Activated T-cell treated with anti-CD3 and anti-CD28 coated beads for 4 hours (primary cell): ENCODE measurements at places on chromosomes 2 and 18.

DNA sequence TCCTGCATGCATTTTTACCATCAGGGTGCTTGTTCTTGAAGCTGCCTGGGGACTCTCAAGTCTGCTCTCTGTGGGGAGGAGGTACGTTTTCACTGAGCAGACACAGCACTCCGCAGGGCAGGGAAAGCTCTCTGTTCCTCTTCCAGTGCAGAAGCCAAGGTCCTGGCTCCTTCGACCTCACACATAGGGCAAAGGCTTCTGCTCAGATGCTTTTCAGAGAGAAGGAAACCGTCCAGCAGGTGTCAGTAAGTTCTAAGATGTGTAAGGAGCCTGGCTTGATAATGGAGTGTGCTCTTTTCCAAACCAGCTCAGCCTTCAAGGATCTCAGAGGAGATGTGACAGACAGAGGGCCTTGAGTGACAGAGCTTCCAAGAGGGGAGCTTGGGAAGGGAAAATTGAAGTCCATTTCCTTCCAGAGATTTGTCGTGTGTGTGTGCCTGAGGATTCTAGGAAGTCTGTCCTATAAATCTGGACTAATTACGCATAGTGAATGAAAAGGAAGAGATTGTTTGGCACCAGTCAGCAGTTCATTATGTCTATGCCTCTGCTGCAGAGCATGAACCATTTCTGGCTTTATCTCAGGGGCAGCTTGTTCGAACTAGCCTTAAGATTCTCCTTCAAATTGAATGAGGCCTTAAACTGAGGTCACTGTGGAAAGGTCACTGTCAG is 67.3 kb upstream of the UPP2 start:
- DNase-seq: no peak

GRCh38 chr2:196967116-196967515 is 40.6 kb upstream of the PGAP1 start:
- DNase-seq: no peak

- no peak for DNase-seq
Observed at GRCh38 chr2:238031751-238032150, 29.1 kb upstream of the SCLY start.

DNA sequence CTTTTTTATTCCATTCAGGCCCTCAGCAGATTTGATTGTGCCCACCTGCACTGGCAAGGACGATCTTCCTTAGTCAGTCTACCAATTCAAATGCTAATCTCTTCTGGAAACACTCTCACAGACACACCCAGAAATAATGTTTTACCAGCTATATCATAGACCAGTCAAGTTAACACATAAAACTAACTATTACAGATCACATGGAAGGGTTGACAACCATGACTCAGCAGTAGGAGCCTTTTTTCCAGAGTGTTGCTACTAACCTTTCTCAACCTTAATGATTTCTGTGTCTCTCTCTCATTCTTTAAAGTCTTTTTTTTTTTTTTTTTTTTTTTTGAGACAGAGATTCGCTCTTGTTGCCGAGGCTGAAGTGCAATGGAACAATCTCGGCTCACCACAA is 143.5 kb upstream of the MSH6 start:
- DNase-seq: no peak

DNA sequence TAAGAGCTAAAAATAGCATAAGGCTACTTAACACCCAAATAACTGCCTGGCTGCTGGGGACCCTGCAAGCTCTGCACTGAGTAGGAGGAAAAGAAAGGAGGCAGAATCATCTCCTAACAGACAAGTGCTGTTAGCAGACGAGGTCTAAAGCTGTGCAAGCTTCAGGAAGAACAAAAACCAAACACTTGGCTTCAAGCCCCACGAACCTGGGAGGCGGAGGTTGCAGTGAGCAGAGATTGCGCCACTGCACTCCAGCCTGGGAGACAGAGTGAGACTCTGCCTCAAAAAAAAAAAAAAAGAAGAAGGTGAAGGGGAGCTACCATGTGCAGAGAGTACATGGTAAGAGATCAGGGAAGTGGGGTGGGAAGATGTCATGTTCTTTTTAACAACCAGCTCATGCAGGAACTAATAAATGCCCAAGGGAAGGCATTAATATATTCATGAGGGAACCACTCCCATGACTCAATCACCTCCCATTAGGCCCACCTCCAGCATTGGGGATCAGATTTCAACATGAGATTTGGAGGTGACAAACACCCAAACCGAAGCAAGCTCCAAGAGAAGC is 28.8 kb upstream of the INO80C start:
- DNase-seq: no peak

DNA sequence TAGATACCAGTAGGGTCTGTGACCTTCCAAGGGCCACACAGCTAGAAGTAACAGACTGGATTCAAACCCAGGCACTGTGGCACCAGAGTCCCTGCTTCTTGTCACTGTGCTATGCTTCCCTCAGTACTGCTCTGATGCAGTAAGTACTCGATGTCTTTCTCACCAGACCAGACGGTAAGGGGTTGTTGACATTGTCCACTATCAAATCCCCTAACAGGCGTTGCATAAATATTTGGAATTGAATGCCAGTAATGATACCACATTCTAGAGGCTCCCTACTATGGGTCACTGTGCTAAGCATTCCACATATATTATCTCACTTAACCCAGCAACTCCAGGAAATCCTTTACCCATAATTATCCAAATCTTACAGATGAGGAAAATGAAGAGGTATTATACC is 223.1 kb downstream of the C1D start:
- no peak for DNase-seq

GRCh38 chr2:220192994-220193753 is 565.7 kb downstream of the SLC4A3 start:
- DNase-seq: no peak

GRCh38 chr18:64979791-64980190 is 771.0 kb upstream of the CDH7 start:
- DNase-seq: no peak

DNA sequence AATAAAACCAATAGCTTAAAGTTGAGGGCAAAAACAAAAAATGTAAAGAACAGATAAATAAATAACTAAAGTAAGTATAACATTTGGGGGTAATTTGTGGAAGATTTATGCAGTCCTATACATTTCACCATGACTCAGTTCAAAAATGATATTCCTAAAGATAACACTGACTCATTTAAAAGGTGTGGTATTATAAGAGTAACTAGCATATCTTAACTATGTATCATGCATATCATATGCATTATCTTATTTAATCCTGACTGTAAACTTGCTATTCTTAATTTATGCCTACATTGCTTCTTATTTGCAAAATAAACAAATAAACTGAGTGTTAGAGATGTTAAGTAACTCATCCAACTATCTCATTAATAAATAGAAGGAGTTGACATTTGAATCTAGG is 726.5 kb upstream of the PKDCC start:
- DNase-seq: no peak

DNA sequence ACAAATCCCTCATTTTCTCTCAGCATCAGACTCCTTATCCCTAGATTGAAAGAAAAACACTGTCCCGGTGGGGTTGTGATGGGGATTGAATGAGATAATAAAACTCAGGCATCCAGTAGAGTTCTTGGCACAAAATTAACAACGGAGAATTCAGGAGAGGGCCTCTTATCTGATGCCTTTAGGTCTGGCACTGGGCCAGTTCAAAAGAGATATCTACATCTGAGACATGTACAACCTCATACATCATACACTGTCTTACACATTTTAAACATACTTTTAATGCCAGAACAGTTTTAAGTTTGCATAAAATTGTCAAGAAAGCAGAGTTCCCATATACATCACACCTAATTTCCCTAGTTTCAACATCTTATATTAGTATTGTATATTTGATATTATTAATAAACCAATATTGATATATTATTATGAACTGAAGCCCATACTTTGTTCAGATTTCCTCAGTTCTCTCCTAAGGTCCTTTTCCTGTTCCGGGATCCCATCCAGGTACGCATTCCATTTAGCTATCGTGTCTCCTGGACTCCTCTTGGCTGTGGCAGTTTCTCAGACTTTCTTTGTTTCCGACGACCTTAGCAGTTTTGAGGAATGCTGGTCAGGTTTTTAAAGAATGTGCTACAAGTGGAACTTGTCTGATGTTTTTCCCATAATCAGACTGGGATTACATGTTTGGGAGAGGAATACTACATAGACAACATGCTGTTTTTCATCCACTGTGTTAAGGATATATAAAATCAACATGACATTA is 27.8 kb downstream of the NXPH2 start:
- DNase-seq: no peak

DNA sequence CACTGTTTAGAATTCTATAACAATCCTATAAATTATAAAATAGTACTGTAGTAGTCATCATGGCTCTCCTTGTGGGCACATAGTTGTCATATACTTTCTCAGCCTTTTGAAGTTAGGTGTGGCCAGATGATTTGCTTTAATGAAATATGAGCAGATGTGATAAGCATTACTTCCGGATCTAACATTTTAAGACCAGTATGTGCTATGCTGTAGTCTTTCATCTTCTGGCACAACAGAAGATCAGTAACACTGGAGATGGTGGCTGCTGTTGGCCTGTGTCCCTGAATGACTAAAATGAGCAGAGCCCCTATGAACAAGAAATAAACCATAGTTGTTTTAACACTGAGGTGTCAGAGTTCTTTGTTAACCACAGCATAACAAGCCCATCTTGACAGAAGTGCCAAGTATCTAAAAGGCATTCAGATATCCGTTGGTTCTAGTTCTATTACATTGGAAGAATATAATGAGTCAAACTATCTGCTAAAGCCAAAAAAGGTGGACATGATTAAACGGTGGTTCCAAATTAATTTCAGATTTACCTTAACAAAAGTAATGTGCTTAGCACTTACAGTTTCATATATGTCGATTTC is 6.3 kb downstream of the MEX3C start:
- no peak for DNase-seq

GRCh38 chr2:68256093-68256450 is 3.7 kb upstream of the PPP3R1 start:
- DNase-seq: no peak

GRCh38 chr2:25039126-25039525 is 2.8 kb upstream of the EFR3B start:
- no peak for DNase-seq

- DNase-seq: no peak
Observed at GRCh38 chr2:158644139-158644538, 151.0 kb upstream of the DAPL1 start.

DNA sequence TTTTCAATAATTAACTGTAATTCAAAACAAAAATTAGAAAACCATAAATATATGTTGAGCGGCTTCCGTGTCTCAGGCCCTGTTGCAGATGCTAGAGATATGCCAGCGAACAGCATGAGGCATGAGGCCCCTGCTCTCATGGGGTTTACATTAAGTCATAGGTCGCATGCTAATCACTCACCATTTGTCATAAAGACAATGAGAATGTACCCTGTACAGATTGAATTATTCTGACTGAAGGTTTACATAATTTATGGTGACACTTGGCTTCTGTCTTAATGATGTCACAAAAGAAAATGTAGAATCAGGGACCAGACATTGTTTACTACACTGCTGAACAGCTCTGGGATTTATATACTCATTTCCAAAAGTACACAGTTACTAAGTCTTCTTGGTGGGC is 5.9 kb upstream of the VAPA start:
- no peak for DNase-seq

- no peak for DNase-seq
Observed at GRCh38 chr2:9112079-9112721, 94.4 kb upstream of the ASAP2 start.

DNA sequence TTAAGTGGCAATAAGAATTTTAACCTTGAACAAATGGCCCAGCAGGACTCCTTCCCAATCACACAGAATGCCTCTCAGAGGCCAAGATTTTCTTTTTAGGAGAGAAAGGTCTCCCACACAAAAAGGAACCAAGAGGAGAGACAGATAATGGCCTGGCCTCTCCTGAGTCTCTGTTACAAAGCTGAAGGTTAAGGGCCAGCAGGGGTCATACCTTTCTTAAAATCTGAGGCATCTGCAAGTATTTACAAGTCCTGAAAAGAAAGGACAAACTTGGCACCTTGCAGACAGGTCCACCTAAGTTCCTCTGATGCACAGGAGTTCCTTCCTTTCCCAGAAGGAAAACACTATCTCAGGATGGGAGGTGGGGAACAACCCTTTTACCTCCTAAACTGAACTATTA is 142.3 kb downstream of the TMEM163 start:
- no peak for DNase-seq

DNA sequence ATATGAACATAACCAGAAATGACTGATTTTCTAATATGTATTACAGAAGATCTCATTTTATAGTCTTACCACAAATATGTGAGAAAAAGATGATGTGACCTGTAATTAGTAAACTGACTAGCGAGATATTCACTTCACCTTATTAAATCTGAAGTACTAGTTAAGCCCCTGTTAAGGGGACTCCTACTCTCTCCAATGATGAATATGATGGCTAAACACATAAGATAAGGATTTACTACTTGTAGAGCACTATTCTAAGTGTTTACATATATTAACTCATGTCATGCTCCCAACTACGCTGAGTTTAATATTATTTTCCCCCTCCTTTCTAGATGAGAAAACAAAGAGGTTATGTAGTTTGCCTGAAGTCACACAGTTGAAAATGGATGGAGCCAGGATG is 40.9 kb downstream of the SP3 start:
- DNase-seq: no peak

GRCh38 chr2:238872026-238872425 is 24.1 kb downstream of the TWIST2 start:
- DNase-seq: no peak

GRCh38 chr2:71897137-71897480 is 250.6 kb downstream of the CYP26B1 start:
- no peak for DNase-seq

DNA sequence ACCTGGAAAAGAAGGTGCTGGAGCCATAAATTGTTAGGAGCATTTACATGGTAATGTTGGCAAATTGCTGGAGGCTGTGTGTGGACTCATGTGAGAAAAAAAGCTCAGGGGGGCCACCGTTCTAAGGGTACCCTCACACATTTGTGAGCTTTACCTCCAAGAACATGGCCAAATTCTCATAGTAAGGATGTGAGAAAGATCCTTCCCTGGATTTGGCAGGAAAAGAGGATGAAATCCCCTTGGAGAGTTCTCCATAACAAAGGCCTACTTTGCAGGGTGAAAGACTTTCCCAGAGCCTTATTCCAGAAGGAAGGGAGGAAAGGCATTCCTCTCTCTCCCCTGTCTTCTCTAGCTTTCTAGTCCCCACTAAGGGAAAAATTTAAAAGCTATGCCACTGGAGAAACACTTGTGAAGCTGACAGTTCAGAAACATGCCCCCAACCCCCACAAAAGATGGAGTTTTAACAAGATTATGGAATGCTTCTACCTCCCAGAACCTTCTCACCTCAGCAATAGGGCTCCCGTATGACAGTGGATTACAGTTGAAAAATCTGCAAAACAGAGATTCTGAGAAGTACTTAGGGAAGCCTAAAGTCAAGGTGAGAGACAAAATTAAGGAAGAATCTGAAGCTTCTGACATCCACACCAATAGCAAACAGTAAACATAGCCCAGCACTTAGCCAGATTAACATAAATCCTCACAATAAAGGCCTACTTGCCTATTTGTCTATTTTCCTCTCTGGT is 20.2 kb upstream of the ERMN start:
- no peak for DNase-seq

GRCh38 chr2:10863837-10864236 is 47.9 kb upstream of the KCNF1 start:
- no peak for DNase-seq

GRCh38 chr2:233361297-233361696 is 7.0 kb downstream of the DGKD start:
- no peak for DNase-seq
